ENCODE measurements at places on chromosomes 4 and X.

DNA sequence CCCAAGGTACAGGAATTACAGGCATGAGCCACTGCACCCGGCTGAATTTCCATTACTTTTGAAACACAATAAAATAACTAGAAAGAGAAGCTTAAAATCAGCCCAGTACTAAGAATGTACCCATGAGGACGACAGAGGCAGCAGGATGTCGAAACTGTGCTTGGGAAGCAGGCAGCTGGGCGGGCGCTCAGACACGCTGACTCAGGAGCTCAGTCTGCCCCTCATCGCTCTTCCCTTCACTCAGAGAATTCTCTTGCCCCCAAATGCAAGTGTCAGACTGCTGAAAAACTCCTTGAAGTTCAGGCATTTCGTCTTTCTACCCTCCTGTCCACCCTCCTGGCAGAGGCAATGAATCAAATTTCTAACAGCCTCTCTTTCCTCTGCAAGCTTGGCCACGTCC is 41.0 kb upstream of the CDKN2AIP start:
- no peak for DNase-seq

GRCh38 chrX:53211391-53211978 is 13.5 kb downstream of the KDM5C start:
- DNase-seq = no peak

- no peak for DNase-seq
Measured at GRCh38 chr4:11042760-11043159, 358.2 kb upstream of the CLNK start.

DNA sequence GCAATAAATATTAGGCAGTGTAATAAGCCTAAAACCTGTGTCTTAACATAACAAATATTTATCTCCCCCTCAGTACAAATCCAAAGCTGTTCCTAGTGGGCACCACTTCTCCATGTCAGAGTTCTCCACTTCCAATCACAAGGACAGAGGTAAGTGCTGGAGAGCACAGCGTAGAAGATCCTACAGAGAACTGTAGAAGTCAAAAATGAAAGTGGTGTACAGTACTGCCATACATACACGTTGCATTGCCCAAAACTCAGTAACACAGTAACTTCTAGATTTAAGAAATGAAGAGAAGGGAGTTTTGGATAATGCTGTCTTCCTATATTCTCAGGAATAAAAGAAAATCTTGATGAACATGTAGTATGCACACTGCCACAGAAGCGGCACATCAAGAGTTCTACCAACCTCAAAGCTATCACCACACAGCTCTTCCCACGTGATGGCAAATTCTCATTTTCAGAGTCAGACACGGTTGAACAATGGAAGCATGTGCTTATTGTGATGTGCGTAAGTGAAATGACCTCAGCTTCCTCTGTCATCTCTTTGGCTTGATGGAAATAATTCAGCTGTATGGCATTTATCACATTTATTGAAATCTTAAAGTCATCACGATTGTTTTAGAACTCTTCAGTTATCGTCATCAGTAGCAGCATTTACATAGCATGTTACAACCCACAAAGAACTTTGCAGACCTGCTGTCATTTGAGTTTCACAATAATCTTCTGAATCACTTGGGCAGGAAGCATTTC is 27.1 kb upstream of the SPANXN4 start:
- no peak for DNase-seq

GRCh38 chrX:6505960-6506359 is 29.0 kb downstream of the VCX3A start:
- no peak for DNase-seq

DNA sequence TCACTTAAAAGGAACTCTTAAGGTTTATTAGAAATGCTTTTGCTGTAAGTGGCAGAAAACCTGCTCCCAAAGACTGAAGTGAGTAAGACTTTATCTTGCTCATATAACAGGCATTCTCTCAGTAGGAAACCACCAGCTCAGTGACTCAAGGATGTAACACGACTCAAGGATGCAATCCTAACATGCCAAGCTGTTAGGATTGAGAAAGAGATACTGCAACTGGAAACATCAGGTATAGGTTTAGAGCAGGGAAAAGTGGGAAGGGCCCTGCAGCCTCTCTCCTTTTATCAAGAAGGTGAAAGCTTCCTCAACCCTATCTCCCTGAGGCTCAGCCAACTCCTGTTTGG is 11.9 kb upstream of the SLC9A7 start:
- no peak for DNase-seq

GRCh38 chrX:119067023-119067739 is 5.6 kb upstream of the CT47C1 start:
- DNase-seq = peak; percentile 12

DNA sequence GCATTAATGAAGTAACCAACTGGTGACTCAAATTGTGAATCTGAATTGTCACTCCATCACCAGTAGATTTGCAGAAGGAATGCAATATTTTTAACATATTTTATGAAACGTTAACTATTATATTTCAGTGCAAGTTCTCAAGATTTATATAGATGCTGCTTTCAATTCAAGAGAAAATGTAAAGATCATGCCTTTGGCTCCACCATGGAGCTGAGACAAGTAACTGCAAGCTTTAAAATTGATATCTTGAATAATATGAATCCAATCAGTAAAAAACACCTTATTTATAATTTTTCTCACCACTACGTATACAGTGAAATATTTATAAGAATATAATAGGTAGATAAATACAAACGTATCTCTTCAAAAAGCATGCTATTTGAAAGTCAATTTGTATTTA is 27.8 kb upstream of the GALNTL6 start:
- DNase-seq = no peak

GRCh38 chrX:110412971-110413726 is 54.5 kb downstream of the RTL9 start:
- DNase-seq = peak; percentile 80

GRCh38 chr4:164536814-164537213 is 217.1 kb upstream of the SMIM31 start:
- no peak for DNase-seq

DNA sequence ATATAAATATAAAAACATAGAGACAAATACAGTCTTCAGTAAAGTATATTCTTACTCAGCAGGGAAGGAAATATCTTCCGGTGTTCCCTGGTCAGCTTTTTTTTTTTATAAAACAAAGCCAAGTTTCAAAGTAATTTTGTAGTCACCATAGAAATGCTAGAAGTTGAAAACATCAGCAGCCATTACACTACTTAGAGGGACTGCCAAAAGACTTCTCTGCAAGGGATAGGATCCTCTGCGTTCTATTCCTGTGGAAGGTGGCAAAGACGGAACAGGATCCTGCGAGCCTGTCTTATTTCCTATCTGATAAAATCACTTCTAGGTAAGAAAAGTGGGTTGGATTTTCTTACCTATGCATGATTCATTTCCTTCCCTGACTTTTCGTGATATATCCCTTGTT is 19.4 kb downstream of the CLDN22 start:
- DNase-seq = no peak

GRCh38 chr4:26365537-26366150 is 44.8 kb downstream of the RBPJ start:
- no peak for DNase-seq

DNA sequence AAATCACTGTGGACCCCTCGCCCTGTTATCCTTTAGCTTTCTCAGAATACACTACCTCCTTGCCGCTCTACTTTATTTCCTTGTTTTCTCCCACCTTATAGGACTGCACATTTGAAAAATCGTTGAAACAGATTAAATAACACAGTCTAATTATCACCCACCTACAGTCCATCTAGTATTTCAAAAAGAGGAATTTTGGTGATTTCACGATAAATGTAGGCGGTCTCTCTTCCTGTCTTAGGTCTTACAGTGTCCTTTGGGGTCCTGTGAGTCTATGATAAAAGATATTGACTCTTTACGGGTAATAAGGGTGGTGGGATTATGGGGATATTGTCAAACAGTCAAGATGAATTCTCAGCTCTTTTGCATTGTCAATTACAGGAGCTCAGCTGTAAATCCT is 2.4 kb upstream of the TBL1X start:
- no peak for DNase-seq

- DNase-seq = no peak
Measured at GRCh38 chrX:37871626-37872302, 24.4 kb upstream of the DYNLT3 start.

- DNase-seq = no peak
Measured at GRCh38 chrX:22345884-22346283, 73.2 kb downstream of the CBLL2 start.

GRCh38 chrX:136823175-136823574 is 42.4 kb upstream of the ARHGEF6 start:
- DNase-seq = no peak

GRCh38 chr4:24949970-24950369 is 37.1 kb upstream of the CCDC149 start:
- DNase-seq = no peak

DNA sequence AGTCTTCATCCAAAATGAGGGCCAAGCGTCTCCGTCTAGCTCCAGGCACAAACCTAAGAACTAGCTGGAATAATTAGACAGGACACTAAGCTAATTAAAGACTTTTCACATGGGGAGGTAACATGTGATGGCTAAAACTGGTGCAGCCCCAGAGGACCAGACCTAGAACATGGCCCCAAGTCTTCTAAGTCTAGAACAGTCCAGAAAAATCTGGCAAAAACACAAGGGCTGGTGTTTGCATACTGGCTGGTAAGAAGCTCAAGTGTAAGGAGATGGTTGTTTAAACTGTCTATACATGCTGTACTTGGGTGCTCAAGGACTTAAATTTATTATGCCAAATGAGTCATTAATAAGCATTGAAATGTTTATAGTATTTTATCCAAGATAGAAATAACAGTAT is 10.0 kb downstream of the SH3KBP1 start:
- no peak for DNase-seq

- DNase-seq = no peak
Measured at GRCh38 chr4:39821951-39822350, 124.0 kb downstream of the UBE2K start.

GRCh38 chr4:136918772-136919171 is 613.5 kb downstream of the PCDH18 start:
- no peak for DNase-seq

DNA sequence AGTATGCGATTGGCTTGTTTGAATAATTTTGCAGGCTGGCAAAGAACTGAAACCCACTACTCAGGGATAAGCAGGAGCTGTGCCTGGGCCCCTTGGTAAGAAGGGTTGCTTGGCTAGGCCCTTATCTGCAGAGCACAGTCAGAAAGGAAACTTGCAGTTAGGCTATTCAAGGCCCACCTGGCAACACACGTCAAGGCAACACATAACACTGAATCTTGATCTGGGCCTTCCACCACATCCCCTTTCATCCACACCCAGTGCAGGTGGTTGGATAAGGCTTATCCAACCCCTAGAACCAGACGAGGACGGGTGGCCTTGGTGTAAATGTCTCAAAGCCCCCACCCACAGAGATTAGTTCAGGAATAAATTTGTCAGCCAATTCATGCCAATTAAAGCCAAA is 72.8 kb upstream of the NEIL3 start:
- no peak for DNase-seq

DNA sequence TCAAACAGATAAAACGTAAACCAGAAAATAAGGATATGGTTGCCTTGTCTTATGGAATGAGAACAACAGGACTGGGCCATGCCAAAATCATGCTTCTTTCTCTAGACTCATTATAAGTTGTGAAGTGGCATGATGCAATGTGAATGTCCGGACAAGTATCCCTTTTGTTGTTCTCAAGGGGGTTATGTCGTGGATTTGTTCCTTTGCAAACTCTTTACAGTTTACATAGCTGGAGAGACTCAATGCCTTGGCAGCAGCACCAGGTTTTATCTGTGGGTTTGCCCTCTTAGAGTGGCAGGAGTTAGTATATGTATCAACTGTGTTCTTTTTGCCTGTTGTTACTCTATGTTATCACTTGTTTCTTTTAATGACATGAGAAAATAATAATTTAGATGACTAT is 41.4 kb downstream of the SPRY1 start:
- no peak for DNase-seq

GRCh38 chr4:3407930-3408792 is 33.6 kb upstream of the HGFAC start:
- DNase-seq = no peak

GRCh38 chrX:133214301-133214700 is 3.9 kb downstream of the TFDP3 start:
- DNase-seq = no peak

DNA sequence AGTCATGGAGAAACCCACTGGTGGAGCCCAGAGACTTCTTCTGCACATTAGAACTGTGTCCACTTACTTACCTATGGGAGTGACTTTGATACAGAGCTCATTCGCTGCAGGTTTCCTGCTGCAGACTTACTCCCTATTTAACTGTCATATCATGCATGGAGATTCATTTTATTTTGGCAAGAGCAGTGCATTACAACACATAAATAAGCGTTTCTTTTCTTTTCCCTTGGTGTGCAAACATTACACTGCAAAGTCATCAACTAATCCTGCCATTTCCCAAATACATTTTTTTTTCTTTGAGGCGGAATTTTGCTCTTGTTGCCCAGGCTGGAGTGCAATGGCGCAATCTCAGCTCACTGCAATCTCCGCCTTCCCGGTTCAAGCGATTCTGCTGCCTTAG is 230.9 kb upstream of the SFRP2 start:
- no peak for DNase-seq

- no peak for DNase-seq
Measured at GRCh38 chr4:183320211-183321059, at the start of gene CLDN22. TSS of gene CLDN22 (minus strand) at chr4:183320276. CDS start at chr4:183320218, 58 bp downstream.

DNA sequence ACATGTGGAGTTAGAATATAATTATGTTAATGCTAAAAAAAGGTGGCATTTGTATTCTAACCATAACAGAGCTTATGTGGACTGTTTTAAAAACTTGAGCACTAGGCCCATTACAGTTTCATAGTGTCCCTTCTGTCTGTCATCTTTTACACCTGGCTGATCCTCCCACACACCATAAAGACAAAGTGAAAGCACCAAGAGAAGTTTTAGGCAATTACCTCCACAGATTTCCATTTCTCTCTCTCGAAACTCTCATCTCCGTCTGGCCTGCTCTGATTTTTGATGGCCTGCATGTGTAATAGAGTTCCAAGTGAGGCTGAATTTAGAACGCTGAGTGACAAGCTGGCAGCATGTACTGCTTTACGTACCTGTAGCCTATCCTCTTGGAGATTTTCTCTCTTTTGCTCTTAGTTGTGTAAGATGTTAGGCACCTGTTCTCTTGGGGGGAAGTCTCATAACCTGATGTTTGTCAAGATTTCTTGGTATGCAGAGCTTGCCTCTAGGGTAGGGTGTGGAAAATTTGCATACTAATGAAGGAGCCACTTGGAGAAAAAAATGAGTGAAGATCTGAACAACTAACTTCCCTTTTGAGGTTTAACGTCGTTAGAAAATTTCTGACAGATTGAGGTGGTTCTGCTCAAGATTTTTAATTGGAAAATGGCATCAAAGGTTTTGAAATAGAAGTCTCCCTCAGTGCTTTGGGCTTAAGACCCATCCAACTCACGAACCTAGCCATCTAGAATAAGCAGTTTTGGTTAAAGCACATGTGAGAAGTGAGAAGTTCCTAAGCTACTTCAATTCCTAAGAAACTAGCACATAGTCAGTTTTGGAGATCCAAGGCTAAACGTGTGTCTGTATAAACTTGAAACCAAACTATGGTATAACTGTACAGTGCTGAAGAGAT is 57.6 kb upstream of the RAP1GDS1 start:
- DNase-seq = no peak

DNA sequence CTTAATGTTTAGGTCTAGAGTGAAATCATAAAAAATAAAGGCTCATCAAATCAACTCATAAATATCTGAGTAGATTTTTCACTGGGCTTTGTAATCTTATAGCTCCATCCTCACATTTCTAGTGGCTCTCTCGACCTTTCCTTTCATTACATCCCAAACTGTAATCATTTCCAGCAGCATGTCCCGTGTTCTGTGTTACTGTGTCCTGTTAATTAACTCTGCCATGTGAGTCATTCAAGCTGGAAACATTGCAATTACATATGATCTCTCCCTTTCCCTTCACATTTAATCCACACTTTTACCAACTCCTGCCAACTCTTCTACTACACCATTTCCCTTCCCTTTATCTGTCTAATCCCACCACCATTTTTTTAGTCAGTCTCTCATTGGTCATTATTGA is 75.5 kb downstream of the UGT8 start:
- no peak for DNase-seq

Data from NCI-H1092 treated with DMSO at 0.1 percent for 48 hours (cell line).